ENCODE measurements at places on chromosomes 2 and 18. TPM values are rescaled to one million over a fixed set of nuclear protein-coding genes. Genes with fewer than 3 reads are reported as not detected.
A peak's percentile ranks its signal among the peaks of the same experiment; 100 is the strongest.

Gene BOLL
- total RNA-seq, result not detected

Gene DLGAP1
- 16.5 TPM for total RNA-seq

DNA sequence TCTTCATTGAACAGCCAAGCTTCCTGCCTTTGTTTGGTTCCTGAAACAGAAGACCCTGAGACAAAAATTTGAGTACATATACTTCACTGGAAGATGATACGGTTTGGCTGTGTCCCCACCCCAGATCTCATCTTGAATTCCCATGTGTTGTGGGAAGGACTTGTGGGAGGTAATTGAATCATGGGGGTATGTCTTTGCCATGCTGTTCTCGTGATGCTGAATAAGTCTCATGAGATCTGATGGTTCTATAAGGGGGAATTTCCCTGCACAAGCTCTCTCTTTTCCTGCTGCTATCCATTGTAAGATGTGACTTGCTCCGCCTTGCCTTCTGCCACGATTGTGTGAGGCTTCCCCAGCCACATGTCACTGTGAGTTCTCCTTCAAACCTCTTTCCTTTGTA, 76.5 kb downstream of the BABAM2 start:
- no peak overlapping the region for H3K4me3 ChIP-seq
- H3K36me3 ChIP-seq, result no peaks in the 10 kb centered on the region
- H3K27ac ChIP-seq, result no peak overlapping the region
- no peak for DNase-seq
- H3K4me1 ChIP-seq, result no peaks in the 10 kb centered on the region

DNA sequence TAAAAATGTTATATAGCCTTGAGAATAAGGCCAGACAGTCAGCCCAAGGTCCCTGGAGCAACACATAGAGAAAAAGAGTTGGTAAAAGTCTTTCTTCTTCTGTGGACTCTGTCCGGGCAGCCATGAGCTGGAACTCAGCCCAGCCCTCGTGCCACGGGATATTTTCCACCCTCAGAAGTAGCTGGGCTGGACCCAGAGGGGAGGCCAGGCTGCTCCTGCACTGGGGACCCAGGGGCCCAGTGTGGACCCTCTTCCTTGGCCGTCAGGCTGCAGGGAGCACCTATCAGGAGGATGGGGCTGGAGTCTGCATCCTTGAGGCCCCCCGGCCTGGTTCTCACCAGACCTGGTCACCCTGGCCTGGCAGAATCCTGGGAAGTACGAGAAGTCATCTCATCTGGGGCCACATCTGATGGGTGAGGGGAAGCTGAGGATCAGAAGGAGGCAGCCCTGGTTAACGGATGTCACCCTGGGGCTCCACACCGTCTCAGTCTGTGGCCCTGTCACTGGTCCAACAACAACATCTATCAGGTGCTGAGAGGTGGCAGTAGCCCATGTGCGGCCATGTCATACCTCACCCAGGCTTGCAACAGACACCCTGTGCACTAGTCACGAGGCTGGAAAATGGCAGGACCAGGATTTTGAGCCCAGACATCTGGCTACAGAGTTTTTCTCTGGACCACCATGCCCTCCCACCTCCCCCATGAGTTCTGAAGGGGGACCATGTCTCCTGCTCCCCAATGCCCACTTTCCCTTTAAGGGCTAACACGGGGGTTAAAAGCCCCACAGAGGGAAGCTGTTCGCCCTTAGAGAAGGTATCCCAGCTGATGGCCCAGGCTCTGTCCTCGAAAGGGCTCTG, 33.0 kb downstream of the SDC1 start:
- no peak for DNase-seq
- peaks cover 14% of the 10 kb centered on the region for H3K4me1 ChIP-seq
- H3K36me3 ChIP-seq, result no peaks in the 10 kb centered on the region
- no peaks in the 10 kb centered on the region for H3K27me3 ChIP-seq
- H3K4me3 ChIP-seq, result no peak overlapping the region
- H3K27ac ChIP-seq, result no peak overlapping the region

- H3K27me3 ChIP-seq, result no peaks in the 10 kb centered on the region
- no peaks in the 10 kb centered on the region for H3K36me3 ChIP-seq
- peak overlapping the region; percentile 78 for H3K27ac ChIP-seq
- peaks cover 17% of the 10 kb centered on the region for H3K4me1 ChIP-seq
Observed at GRCh38 chr2:68828887-68829708, 42.1 kb downstream of the BMP10 start.

- H3K4me3 ChIP-seq, result no peak overlapping the region
- H3K36me3 ChIP-seq, result peaks cover 3% of the 10 kb centered on the region
- H3K27me3 ChIP-seq, result no peaks in the 10 kb centered on the region
- no peak for DNase-seq
Observed at GRCh38 chr18:9616049-9616448, 1.7 kb upstream of the PPP4R1 start.

DNA sequence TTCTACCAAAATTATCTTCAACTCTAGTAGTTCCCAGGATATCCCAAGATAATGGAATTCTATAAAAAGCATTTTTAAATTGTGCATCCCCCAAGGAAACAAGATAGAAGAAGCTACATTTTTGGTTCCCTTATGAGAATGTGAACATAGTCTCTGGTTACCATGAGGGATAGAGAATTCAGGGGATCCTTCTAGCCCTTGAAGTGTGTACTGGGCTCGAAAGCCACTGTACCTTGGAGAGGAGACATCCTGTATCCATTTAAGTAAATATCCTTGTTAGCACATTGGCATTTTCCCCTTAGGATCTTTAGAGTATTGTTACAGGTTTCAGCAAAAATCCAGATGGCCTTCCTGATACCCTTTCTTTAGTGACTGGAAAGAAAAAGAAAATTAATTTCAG, 228.5 kb downstream of the RTP5 start:
- no peaks in the 10 kb centered on the region for H3K36me3 ChIP-seq
- DNase-seq, result no peak
- no peak overlapping the region for H3K4me3 ChIP-seq
- H3K4me1 ChIP-seq, result no peaks in the 10 kb centered on the region
- H3K27me3 ChIP-seq, result no peaks in the 10 kb centered on the region

GRCh38 chr2:149068996-149069888, 30.7 kb downstream of the LYPD6B start:
- H3K4me3 ChIP-seq, result no peak overlapping the region
- H3K27me3 ChIP-seq, result no peaks in the 10 kb centered on the region
- H3K4me1 ChIP-seq, result peaks cover 3% of the 10 kb centered on the region
- no peaks in the 10 kb centered on the region for H3K36me3 ChIP-seq

All from spinal cord (tissue), 10 donors.